ENCODE measurements at places on chromosomes 7 and 10. TPM values are rescaled to one million over a fixed set of nuclear protein-coding genes. Genes with fewer than 3 reads are reported as not detected.

Gene HTR5A
- total RNA-seq, result not detected

DNA sequence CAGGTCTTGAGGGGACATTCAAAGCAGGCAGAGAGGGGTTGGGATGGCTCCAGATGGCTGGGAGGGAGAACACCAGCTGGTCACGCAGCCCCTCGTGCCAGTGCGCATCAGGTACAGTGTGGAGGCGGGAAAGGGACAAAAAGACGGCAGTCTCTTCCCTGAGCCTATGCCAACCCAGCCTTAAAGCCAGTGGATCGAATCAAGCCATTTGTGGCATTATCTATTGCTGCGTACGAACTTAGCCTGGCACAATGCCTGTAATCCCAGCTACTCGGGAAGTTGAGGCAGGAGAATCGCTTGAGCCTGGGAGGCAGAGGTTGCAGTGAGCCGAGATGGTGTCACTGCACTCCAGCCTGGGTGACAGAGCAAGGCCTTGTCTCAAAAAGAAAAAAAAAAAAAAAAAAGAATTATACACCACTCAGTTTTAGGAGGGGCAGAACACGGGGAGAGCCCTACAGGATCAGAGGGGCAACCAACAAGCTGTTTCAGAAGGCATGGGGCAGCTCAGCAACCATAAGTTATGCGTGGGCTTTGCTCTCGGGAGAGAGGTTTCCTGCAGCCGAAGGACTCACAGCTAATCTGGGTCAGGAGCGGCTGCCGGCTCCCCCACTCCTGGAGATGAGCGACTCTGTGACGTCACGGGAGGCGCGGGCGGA is 356 bp upstream of the NDUFB2 start:
- H3K27me3 ChIP-seq, result no peaks in the 10 kb centered on the region
- peak overlapping the region; percentile 71 for H3K27ac ChIP-seq
- H3K4me3 ChIP-seq, result peak overlapping the region; percentile 92
- H3K36me3 ChIP-seq, result no peaks in the 10 kb centered on the region
- DNase-seq, result peak; percentile 89

- no peak overlapping the region for H3K4me3 ChIP-seq
- no peak overlapping the region for H3K27ac ChIP-seq
- DNase-seq, result peak; percentile 43
- no peaks in the 10 kb centered on the region for H3K4me1 ChIP-seq
Observed at GRCh38 chr7:23864973-23865372, 155.0 kb downstream of the STK31 start.

- H3K27ac ChIP-seq, result no peak overlapping the region
- H3K27me3 ChIP-seq, result no peaks in the 10 kb centered on the region
- no peaks in the 10 kb centered on the region for H3K4me1 ChIP-seq
- DNase-seq, result no peak
Observed at GRCh38 chr7:42548816-42549611, 312.0 kb upstream of the GLI3 start.

DNA sequence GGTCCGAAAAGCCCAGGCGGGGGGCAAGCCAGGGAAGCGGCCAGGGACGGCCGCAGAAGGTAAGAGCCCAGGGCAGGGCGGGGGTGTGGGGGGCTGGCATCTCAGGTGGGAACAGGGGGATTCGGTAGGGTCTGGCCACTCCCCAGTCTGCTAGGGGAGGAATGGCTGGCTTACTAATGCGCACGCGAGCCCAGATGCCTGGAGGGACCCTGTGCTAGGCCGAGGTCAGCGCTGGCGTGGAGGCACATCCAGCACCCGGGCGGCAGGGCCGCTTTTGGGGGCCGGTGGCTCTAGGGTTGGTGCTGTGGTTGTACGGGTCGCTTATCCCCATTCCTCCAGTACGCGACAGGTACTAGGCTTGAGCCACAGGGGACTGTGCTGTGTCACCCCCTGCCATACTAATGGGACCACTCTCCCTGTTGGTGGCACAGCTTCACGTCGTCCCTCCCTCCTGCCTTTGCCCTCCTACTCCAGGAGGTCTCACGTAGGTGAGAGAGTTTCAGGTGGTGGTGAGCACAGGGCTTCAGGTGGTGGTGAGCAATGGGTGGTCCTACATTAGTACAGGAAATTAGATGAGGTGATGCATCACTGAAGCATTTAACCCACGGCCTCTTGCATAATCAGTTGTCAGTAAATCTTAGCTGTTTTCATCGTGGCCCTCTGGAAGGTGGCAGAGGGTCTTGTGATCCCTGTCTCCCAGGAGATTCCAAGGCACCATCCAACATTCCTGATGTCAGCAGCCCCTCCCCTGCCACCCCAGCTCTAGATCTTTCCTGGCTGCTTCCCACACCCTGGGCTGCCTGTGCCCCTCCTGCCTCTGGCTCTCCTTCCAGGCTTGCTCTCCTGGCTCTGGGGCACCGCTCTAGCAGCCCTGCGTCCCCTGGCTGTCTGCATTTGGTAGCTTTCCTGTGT is 971 bp downstream of the AEBP1 start:
- no peak overlapping the region for H3K27ac ChIP-seq
- no peaks in the 10 kb centered on the region for H3K27me3 ChIP-seq
- no peak overlapping the region for H3K4me3 ChIP-seq
- peak; percentile 46 for DNase-seq
- H3K4me1 ChIP-seq, result peaks cover 33% of the 10 kb centered on the region

- no peak overlapping the region for H3K27ac ChIP-seq
- DNase-seq, result no peak
- H3K4me1 ChIP-seq, result peaks cover 4% of the 10 kb centered on the region
- no peak overlapping the region for H3K4me3 ChIP-seq
- no peaks in the 10 kb centered on the region for H3K27me3 ChIP-seq
Observed at GRCh38 chr7:16344927-16345326, 76.4 kb downstream of the CRPPA start.

- no peak overlapping the region for H3K4me3 ChIP-seq
- no peak overlapping the region for H3K27ac ChIP-seq
- no peak for DNase-seq
- H3K27me3 ChIP-seq, result peaks cover 49% of the 10 kb centered on the region
- no peaks in the 10 kb centered on the region for H3K4me1 ChIP-seq
Observed at GRCh38 chr10:71627956-71628355, 91.6 kb downstream of the C10orf105 start.

- H3K4me3 ChIP-seq, result no peak overlapping the region
- H3K36me3 ChIP-seq, result no peaks in the 10 kb centered on the region
- DNase-seq, result peak; percentile 59
Observed at GRCh38 chr10:52818019-52818418, 45.4 kb upstream of the MBL2 start.

- no peaks in the 10 kb centered on the region for H3K4me1 ChIP-seq
- DNase-seq, result no peak
- H3K27ac ChIP-seq, result no peak overlapping the region
- no peaks in the 10 kb centered on the region for H3K36me3 ChIP-seq
- no peaks in the 10 kb centered on the region for H3K27me3 ChIP-seq
Observed at GRCh38 chr10:131580674-131581073, 269.2 kb upstream of the TCERG1L start.

GRCh38 chr7:23490357-23491135 is 20.3 kb upstream of the IGF2BP3 start:
- H3K36me3 ChIP-seq, result peaks cover 2% of the 10 kb centered on the region
- no peak for DNase-seq
- H3K27me3 ChIP-seq, result no peaks in the 10 kb centered on the region
- peak overlapping the region; percentile 49 for H3K4me3 ChIP-seq
- 0 out of 2 replicates have a peak, but pooled peaks cover 2% of the 10 kb centered on the region for H3K4me1 ChIP-seq

DNA sequence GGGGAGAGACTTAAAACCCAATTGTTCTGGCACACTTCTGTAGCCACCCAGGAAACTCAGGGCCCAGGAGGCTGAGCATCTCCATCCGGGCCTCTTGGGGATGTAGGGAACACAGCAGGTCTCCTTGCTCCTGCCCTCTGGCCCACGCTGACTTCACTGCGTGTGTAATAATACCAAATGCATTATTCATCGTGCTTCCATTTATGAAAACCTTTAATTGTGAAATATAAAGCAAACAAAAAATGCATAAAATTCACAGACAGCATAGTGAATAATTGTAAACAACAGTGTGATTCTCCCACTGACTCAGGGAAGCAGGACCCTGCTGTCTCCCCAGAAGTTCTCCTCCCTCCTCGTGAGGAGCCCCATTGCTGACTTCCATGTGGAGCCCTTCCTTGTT is 70.3 kb upstream of the SHH start:
- H3K27me3 ChIP-seq, result no peaks in the 10 kb centered on the region
- peak overlapping the region; percentile 75 for H3K27ac ChIP-seq
- peaks cover 14% of the 10 kb centered on the region for H3K4me1 ChIP-seq
- DNase-seq, result peak; percentile 80

DNA sequence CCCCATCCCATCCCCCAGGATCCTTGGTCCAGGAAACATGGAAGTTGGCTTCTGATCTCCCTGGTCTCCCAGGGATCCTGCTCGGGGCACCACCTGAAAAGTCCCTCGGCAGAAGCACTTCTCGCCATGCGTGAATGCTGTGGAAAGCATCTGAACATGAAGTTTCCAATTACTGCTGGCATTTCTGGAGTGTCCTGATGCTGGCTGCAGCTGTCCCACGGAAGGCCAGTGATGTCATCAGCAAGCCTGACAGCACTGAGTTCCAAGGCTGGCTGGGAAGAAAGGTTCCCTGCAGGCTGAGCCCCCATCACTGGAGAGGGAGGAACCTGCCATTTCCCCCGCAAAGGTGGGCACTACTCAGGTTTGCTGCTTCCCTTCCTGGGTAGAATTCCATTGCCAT is 71.4 kb downstream of the KCNMA1 start:
- peak; percentile 42 for DNase-seq
- no peak overlapping the region for H3K4me3 ChIP-seq
- peaks cover 14% of the 10 kb centered on the region for H3K4me1 ChIP-seq
- H3K36me3 ChIP-seq, result no peaks in the 10 kb centered on the region
- H3K27me3 ChIP-seq, result no peaks in the 10 kb centered on the region

DNA sequence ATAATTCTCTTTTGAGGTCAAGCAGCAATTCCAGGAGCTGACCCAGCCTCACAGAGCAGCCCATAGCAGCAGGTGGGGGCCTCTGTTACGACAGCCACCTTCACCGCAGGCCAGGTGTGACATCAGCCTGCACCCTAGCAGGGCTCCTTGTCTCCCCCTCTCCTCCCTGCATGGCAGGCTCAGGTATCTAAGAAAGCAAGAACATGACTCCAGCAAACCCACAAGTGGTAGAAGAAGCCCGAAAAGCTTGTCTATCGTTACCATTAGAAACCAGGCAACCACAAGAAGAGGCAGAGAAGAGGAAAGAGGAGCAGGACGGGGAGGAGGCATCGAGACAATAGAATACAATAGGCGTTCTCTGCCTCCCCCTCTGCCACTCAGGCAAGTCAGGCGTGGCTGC is 104.0 kb upstream of the PRR15 start:
- no peak overlapping the region for H3K4me3 ChIP-seq
- no peaks in the 10 kb centered on the region for H3K4me1 ChIP-seq
- H3K27ac ChIP-seq, result no peak overlapping the region
- no peaks in the 10 kb centered on the region for H3K27me3 ChIP-seq
- H3K36me3 ChIP-seq, result no peaks in the 10 kb centered on the region
